Stimulated activated CD4-positive, alpha-beta T cell treated with anti-CD3 and anti-CD28 coated beads, Interleukin-2, amount 100 ng/mL, for 24 hours (primary cell): ENCODE measurements at places on chromosomes 7 and 10.

DNA sequence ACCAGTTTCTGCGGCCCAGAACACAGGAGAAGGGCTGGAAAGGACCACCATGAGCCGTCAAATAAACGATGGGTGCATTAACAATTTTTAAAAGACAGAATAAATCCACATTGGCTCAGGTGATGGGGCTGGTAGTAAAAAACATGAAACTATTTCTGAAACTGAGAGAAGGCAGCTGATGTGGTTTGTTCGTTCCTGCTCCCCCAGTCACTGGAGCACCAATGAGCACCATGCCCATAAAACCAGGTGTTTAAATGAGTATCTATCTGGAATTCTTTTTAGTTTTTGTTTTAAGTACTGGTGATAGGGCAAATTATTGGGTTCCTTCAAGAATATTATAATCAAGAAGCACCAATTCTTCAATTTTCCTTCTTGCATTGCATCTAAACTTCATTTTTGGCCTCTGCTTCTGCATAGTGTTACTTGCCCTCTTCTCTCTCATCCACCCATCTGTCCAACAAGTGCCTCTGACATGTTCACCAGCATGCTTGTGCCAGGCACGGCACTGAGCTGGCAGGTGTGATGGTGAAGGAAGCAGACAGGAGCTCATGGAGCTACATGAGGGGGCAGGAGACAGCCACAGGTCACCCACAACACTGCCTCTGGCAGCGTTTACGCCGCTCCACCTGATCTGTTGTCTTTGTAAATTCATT lies 65.5 kb downstream of the LARP4B start:
- DNase-seq: no peak

DNA sequence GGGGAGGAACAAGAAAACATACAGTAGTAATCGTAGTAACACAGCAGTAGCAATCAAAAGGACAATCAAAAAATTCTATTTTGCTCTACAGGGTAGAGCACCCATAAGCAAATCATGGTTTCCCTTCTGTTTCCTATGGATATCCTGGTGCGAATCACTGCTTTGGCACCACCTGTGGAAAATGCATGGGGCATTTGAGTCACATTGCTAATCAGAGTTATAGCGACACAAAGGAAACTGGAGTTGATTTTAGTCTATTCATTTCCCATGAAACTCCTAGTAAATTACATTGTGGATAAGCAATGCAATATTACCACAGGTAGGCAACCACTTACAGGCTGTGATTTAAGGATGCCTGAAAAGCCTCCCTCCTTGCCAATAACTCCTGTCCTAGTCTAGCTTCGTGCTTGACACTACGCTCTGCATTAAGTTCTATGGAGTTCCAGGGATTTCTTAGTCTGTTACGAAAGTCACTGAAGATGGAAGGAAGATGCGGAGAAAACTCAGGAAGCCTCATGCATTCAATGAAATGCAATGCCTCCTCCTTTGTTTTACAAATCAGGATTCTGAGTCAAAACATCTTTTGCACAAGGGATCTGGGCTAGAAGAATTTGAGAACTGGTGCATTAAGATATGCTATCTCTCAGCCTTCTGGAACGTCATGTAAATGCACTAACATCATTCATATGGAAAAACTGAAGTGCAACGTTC lies 188.4 kb downstream of the DGKI start:
- no peak for DNase-seq

DNA sequence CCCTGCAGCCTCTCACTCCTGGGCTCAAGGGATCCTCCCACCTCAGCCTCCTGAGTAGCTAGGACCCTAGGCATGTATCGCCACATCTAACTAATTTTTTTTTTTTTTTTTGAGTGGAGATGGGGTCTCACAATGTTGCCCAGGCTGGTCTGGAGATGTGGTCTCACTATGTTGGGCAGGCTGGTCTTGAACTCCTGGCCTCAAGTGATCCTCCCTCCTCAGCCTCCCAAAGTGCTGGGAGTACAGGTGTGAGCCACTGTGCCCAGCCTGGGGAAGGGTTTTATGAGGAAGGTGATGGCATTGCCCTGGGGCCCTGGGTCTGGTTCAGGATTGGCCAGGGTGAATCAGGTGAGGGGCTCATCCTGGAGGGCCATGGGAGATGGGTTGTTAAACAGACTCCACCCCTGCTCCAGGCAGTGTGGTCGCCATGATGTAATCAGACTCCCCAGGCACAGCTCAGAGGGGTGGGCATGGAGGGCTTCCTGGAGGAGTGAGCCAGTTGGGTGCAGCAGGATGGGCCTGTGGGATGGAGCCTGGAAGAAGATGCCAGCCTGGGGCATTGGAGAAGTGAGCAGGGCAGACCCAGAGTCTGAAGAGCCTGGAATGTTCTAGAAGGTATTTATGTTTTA lies 82.7 kb downstream of the MYL10 start:
- no peak for DNase-seq

DNA sequence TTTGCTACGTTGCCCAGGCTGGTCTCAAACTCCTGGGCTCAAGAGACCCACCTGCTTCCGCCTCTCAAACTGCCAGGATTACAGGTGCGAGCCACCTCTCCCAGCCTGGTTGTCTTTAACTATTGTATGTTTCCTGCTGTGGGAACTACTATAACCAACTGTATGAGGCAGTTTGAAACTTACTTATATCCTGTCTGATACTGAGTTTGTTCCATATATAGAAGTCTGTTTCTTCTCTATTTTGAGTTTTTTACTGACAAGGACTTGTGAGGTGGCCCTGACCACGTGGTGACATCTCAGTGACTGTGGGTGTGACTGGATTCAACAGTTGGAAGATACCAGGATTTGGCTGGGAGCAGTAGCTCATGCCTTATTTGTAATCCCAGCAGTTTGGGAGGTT lies 14.2 kb downstream of the FBH1 start:
- no peak for DNase-seq

- no peak for DNase-seq
These were observed 28.1 kb downstream of the DNMBP start for GRCh38 chr10:99981581-99982199.
